Activated CD4-positive, alpha-beta memory T cell treated with anti-CD3 and anti-CD28 coated beads for 36 hours (primary cell): ENCODE measurements at places on chromosomes 11 and 22. TPM values are rescaled to one million over a fixed set of nuclear protein-coding genes. Genes with fewer than 3 reads are reported as not detected.
A peak's percentile ranks its signal among the peaks of the same experiment; 100 is the strongest.

GRCh38 chr11:66080055-66080817 lies 10.2 kb downstream of the PACS1 start:
- peak; percentile 80 for DNase-seq

- DNase-seq: no peak
Observed at GRCh38 chr22:23113847-23114720, 27.7 kb downstream of the RSPH14 start.

- no peak for DNase-seq
Observed at GRCh38 chr11:107473792-107474191, 16.2 kb upstream of the CWF19L2 start.

Gene C11orf91
- total RNA-seq: not detected

DNA sequence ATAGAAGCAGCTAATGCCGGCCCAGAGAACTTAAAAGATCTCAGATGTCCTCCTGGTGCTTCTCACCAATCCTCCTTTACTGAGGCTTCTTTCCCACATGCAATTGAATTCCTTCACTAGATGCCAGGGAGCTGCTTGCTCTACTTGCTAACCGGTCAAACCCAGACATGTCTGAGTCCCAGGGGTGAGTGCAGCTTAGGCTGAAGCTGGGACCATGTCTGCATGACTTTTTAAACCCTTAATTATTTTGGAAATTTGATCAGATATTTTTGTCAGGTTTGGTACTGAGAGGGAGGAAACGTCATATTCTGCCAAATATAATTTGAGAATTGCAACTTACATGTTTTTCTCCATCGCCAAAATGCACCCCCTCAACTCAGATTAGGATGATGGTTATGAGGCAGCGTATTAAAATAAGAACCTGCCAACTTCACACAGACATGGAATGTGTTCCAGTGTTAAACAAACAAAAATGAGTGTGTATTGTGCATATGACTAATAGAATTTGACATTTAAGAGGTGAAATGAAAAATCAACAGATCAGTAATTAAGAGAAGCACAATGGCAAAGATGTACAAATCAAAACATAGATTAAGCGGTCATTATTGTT lies 529.5 kb downstream of the ETS1 start:
- DNase-seq: no peak

GRCh38 chr11:118398791-118399559 lies 2.4 kb upstream of the ATP5MG start:
- DNase-seq: peak; percentile 64

DNA sequence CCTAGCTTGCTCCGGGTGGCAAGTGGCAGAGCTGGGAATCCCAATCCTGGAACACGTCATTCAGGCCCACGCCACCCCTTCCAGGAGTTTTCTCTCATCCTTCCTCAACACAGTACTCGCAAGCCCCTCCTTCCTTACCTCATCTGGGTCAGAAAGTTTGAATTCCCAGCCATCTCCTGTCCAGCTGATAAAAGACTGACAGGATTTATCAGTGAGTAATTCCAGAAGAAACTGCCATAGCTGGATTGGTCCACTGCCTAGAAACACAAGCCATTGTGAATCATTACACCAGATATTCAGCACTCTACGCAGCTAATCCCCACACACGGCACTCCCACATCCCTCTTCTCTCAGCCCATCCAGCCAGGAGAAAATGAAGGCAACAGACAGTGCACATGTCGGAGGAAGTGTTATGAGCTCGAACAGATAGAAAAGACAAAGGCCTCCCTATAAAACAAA lies 124.0 kb downstream of the ETS1 start:
- DNase-seq: no peak

Gene CHEK2
- total RNA-seq: 36.0 TPM

Gene RIC3
- 5.6 TPM for total RNA-seq

Gene CDC45
- 130 TPM for total RNA-seq

- DNase-seq: no peak
Observed at GRCh38 chr22:18115906-18116371, 5.3 kb downstream of the TUBA8 start.

DNA sequence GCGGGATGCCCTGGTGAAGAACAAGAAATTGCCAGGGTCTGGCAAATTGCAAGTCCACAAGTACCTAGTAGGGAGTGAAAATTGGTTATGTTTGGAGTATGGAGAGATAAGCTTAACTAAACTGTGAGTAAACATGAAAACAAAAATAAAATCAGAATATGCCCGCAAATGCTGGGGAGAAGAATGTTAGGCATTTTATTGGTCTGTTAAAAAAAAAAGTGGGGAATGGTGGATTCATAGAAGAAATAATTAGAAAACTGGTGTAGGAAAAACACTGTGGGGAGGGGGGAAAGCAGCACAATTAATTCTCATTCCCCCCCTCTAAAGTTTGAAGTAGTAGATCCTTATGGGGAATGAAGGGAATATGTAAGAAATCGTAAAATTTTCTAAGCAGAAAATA lies 40.6 kb upstream of the HSD17B12 start:
- DNase-seq: no peak

DNA sequence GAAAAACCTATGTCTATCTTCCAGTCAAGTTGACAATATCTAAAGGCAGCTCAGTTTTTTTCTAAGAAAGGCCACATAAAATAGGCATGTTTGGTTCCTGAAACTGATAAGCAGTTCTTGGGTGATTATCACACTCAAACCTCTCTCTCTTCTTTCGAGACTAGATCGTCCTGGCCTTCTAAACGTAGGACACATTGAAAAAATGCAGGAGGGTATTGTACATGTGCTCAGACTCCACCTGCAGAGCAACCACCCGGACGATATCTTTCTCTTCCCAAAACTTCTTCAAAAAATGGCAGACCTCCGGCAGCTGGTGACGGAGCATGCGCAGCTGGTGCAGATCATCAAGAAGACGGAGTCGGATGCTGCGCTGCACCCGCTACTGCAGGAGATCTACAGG lies 15.1 kb downstream of the CDPF1 start:
- DNase-seq: no peak

DNA sequence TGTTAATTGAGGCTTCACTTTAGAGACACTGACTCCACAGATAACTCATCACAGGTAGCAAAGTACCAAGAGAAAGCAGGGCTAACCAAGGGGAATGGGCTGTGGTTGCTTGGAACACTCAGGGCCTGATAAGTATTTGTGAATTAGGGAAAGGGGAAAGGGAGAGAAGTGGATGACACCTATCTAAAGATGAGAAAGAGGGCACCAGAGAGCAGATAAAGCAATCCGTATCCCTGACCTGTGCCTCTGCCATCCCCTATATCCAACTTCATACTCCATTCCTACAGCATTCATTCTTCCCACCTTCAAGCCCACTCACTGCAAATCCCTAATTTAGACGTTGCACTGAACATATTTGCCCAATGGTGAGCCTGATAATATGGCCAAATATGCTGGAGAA lies 43.0 kb upstream of the API5 start:
- DNase-seq: no peak

GRCh38 chr22:19791243-19791642 lies 30.7 kb downstream of the TBX1 start:
- DNase-seq: no peak

DNA sequence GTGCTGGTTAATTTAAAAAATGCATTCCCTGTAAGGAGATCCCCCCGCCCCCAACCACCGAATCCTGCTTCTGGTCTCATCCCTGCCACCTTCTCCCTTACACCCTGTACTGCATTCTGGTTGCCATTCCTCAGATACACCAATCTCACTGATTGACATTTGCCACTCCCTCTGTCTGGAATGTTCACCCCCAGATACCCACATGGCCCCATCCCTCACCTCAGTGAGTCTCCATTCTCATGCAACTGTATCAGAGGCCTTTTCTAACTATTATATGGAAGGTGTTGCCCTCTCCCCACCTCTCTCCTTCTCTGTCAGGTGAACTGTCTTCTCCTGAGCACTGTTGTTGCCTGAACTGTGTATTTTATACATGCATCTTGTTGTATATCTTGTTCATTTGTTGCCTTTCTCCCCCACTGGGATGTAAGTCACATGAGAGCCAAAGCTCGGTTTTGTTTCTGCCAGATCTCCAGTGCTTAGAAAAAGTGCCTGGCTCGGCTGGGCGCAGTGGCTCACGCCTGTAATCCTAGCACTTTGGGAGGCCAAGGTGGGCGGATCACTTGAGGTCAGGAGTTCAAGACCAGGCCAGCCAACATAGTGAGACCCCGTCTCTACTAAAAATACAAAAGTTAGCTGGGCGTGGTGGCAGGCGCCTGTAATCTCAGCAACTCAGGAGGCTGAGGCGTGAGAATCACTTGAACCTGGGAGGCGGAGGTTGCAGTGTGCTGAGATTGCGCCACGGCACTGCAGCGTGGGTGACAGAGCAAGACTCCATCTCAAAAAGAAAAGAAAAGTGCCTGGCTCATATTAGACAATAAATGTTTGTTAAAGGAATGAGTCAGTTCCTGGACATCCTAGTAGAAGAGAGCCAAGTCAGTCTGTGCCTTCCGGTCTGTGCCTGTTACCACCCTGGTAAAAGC lies 61.0 kb downstream of the TNRC6B start:
- peak; percentile 59 for DNase-seq

DNA sequence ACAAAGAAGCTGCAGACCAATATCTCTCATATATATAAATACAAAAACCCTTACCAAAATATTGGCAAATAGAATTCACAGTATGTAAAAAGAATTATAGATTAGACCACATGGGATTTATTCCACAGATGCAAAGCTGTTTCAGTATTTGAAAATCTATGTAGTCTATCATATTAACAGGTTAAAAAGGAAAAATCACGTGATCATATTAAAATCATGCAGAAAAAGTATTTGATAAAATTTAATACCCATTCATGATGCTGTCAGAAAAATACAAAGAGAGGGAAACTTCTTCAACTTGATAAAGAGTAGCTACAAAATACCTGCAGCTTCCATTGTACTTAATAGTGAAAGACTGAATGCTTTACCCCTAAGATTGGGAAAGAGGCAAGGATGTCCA lies 67.2 kb upstream of the CD44 start:
- DNase-seq: no peak

- no peak for DNase-seq
Observed at GRCh38 chr22:44407987-44408828, 89.8 kb downstream of the RTL6 start.

DNA sequence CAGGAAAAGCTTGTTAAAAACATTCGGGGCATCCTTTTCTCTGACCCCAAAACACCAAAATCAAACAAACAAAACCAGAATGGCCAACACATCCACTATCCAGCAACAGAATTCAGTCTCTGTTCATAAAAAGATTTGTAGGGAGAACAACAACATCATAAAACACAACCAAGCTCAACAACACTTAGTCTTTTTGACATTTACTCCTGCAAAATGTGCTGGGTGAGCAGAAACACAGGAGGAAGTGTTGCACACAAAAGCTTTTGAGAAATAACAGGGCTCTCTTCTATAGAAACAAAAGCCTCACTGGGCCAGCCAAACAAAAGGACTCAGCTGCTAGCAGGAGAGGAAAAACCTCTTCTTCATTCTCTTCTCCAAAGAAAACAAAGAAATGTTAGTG lies 736.0 kb upstream of the CCDC90B start:
- no peak for DNase-seq

Gene NCF4
- 9.3 TPM for total RNA-seq

- no peak for DNase-seq
Observed at GRCh38 chr11:71192629-71193028, 59.7 kb downstream of the SHANK2 start.

Gene GRK2
- total RNA-seq: 273 TPM

DNA sequence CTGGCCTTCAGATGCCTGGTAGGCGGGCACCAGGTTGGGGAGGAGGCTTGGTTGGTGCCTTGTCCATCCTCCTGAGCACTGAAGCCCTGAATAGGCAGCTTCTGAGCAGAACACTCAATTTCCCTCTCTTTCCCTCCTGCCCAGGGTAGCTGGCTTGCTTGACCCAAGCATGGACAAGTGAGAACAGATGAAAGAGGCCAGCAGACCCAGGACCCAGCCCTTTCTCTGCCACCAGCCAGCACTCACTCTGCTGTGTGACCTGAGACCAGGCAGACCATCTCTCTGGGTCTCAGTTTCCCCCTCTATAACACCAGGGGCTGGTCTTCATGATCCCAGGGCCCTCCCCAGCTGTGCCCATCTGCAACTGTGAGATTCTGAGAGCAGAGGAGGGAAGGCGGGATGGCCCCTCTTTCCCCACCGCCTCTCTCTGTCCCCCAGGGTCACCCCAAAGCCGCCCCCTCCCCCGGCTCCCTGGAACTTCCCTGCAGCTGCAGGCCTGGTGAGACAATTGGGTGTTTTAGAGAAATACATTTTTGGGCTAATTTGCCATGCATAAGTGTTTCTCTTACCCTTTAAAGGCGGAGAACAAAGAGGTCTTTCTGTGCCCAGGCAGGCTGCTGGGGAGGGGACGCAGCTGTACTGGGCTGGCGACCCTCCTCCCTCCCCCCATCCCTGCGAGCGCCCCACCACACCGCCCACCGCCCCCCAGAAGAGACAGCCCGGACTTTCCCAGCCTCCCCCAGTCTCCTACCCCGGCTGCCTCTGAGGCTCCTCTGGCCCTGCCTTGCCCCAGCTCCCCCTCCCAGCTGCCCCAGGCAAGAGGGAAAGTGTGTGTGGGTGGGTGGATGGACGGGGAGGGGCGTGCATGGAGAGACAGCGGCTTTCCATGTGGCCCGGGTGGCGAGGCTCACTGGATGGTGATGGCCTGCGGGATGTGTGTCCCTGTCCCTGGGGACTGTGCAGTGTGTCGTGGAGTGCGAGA lies 30.8 kb upstream of the PICK1 start:
- DNase-seq: no peak

GRCh38 chr11:68206211-68206610 lies 6.9 kb downstream of the KMT5B start:
- no peak for DNase-seq

Gene MUC5AC
- not detected for total RNA-seq

DNA sequence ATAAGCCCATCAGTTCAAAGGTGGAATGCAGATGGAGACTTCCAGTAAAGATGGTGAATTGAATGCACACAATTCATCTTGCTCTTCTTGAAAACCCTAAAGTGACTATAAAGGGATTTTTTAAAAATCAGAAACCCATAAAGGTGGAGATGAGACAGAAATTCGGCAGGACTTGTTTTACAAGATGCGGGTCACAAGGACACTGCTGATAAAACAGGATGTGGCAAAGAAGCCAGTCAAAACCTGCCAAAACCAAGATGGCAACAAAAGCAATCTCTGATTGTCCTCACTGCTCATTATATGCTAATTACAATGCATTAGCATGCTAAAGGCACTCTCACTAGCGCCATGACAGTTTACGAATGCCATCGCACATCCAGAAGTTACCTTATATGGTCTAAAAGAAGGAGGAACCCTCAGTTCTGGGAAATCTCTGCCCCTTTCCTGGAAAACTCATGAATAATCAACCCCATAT lies 137.1 kb downstream of the NECTIN1 start:
- no peak for DNase-seq

- DNase-seq: no peak
Observed at GRCh38 chr22:24265734-24266133, 4.9 kb upstream of the SPECC1L start.

- no peak for DNase-seq
Observed at GRCh38 chr11:65131417-65131776, 2.9 kb downstream of the SYVN1 start.

Gene MPZL2
- 17.8 TPM for total RNA-seq

Gene CBLIF
- total RNA-seq: not detected

- DNase-seq: no peak
Observed at GRCh38 chr22:42907404-42908373, 50.6 kb upstream of the ARFGAP3 start.
